ENCODE measurements at places on chromosomes 6 and 20.

DNA sequence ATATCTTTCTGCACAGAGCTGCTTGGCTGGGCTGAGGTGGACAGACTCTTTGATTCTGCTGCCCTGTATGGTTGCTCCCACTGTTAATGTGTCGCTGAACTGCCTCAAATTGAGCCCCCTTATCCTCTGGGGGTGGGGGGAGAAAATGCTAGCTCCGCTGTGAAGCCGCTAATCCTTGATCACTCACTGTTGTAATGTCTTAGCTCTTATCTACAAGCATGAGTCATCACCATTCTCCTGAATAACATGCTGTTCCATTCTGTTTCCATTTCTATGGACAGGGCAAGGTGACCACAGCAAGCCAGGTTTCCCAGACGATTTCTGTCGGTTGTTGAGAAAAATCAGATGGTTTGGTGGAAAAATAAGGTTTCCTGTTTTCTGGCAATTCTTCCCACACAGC is 218.4 kb upstream of the GGTLC1 start:
- DNase-seq = no peak

DNA sequence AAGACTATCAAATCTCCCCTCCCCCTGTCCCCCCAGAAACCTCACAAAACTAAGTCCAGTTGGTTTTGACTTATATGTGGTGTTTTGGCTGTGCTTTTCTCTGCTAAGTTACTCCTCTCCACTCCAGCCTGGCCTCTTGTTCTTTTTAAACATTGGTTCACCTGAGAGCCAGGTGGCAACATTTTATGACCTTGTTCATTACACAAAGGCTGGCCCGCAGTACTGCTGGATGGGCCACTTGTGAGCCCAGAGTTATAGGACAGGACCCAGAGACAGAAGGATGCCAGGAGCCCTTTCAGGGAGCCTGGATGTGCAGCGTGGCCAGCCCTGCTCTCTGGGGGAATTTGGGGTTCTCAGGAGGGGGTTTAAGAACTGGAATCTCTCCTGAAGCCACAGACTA is 90.0 kb downstream of the RAMACL start:
- peak; percentile 54 for DNase-seq

- DNase-seq = no peak
Observed at GRCh38 chr20:14634665-14635064, 297.3 kb upstream of the FLRT3 start.

GRCh38 chr20:52918311-52918710 is 53.8 kb upstream of the TSHZ2 start:
- DNase-seq = no peak

- DNase-seq = no peak
Observed at GRCh38 chr6:127366282-127367022, 23.0 kb upstream of the ECHDC1 start.

DNA sequence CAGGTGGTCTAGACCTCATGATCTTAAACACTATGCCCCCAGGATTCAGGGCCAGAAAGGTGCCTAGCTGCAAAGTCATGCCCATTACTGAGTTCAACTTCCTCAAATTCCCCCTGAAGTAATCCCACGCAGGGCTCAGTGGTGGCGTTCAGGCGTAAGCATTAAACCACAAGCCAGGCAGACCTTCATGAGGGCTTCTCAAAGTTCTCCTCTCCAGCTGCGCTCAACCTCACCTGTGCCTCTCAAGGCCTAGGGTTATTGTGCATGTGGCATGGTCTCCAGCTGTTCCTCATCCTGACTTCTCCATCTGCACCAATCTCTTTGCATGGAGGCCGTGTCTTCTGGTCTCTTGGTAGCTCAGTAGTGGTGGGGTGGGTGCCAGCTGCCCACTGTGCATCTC is 113.6 kb downstream of the TSHZ2 start:
- no peak for DNase-seq

DNA sequence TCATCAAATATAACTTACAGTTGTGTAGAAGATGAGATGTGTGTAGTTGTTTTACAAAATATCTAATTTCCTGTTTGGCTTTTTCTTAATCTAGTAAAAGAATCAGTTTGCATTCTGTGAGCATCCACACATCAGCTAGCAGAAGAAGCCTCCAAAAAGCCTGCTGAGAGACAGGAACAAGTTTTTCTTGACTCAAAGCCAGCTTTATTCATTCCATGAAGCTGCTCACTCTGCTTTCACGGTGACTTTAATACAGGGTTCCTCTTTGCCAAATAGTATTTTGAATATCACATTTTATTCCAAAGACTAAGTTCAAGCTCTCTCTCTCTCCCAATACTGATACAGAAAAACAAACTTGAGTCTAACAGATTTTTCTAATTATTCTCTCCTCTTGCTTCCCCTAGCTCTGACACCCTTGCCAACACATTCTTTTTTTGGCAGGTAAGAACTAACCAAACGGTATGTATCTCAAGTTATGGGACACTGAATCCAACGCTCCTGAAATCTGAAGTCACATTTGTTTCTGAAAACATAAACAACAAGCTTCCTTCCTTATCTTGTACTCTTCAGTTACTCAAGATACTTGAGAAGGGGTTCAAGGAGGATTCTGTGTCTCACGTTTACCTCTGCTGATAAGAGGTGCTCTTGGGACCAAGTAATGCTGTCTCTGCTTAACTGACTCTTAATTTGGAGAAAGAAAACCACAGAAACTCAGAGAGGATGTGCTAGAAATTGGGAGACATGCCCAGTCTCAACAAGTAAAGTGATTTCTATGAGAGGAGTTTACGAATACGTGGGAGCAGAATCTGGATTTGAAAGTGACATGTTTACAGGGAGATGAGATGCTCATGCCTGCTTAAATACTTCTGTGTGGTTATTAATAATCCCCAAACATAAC is 184.2 kb upstream of the SPTLC3 start:
- DNase-seq = no peak

GRCh38 chr6:100344761-100345160 is 120.0 kb downstream of the SIM1 start:
- DNase-seq = no peak

DNA sequence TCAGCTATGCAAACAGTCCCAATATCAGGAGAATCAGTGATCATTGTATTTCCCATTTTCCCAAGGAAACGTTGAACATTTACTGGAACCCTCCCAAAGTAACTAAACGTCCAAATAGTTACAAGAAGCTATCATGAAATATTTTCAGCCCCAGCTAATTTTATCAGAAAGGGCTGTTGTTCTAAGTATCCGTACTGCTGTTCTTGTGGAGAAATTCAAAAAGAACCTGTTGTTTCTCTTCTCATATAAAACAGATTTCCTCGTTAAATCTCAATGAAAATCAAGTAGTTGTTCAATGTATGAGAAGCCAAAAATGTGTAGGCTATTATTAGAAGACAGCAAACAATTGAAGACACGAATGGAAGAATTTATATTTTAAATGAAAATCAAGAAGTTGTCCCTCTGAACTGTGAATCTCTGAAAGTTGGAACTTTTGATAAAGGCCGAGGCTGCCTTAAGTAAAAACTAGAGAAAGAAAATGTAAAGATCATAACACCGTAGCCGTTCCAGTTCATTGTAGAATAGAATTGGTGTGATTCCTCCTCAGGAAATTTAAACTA is 107.7 kb downstream of the HFE start:
- no peak for DNase-seq

- no peak for DNase-seq
Observed at GRCh38 chr6:89010825-89011224, 47.4 kb upstream of the RNGTT start.

GRCh38 chr6:3568396-3569082 is 111.7 kb upstream of the SLC22A23 start:
- DNase-seq = no peak

GRCh38 chr6:39791311-39791710 is 865 bp upstream of the DAAM2 start:
- no peak for DNase-seq

DNA sequence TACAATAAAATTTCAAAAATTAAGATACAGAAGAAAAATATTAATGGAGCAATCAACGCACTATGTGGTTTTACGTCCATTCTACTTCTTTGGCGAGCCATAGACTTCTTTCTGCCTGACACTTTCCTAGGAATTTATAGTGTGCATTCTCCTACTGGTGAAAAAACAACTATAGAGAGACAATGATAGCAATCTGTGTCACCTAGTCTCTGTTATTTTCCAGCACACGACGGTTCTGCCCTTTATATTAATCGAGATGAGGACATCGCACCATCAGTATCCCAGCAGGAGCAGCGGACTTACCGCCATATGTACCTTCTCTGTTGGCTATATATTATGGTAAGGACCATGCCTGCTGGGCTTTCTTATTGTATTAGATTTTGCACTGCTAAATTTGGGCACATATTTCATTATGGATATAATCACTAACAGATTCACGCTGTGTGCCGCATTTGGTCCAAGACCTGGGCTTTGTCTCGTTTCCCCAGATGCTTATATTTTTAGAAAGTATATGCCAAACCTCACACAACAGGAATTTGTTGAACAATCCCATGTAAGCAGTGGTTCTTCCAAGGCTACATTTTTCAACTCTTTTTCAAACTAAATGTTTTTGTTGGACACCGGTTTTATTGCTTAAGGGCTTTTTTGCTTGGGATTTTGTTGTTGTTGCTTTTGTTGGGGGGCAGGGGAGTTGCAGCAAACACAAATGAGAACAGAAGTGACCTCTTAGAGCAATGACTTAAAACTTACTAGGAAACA is 166.4 kb downstream of the ADAT2 start:
- DNase-seq = no peak

GRCh38 chr6:25453288-25453687 is 174.1 kb downstream of the CARMIL1 start:
- no peak for DNase-seq

GRCh38 chr6:168837254-168838036 is 396.5 kb downstream of the SMOC2 start:
- DNase-seq = peak; percentile 82

- no peak for DNase-seq
Observed at GRCh38 chr6:1328129-1328800, 16.4 kb downstream of the FOXQ1 start.

GRCh38 chr20:32535953-32536823 is 48.9 kb downstream of the NOL4L start:
- DNase-seq = peak; percentile 94

GRCh38 chr20:62739067-62739466 is 30.4 kb downstream of the NTSR1 start:
- no peak for DNase-seq

GRCh38 chr20:20710443-20711315 is 1.8 kb downstream of the RALGAPA2 start:
- no peak for DNase-seq

DNA sequence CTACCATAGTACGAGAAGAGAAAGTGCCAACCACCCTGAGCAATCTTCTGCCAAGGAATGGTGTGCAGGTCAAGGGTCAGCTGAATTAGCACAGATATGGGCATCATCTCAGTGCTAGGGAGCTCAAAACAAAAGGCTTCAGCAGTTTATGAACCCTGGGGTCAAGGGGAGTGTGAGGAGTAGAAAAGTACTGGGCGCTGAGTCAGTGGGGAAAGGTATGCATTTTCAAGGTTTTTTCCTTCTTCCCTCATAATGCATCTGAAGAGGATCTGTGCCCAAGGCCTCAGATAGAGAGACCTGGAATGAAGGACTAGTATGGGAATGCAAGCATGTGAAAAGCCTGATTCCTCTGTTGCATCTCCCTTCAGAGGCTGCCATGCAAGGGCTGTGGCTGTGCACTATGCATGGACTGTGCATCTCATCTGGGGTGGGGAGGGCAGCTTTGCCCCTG is 81.7 kb downstream of the PERP start:
- no peak for DNase-seq

- no peak for DNase-seq
Observed at GRCh38 chr6:27025351-27025750, 222.2 kb upstream of the PRSS16 start.

DNA sequence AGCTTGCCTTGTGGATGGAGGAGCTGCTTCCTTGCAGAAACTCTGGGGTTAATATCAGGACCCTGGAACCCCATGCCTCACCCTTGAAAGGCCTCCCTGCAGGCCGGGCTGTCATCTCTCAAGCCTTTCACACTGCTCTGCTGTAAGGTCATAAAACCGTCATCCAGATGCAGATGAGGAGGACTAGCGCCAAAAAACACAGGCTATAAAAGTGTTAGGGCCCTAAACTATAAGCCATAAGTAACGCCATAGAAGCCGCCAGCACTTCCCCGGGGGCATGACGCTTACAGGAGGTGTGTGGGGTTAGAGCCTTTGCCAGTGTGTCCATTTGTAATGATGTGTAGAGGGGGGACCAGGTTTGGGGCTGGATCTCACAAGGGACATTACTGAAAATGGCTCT is 47.6 kb downstream of the CDH4 start:
- no peak for DNase-seq

- DNase-seq = no peak
Observed at GRCh38 chr6:118260833-118261232, 287.3 kb upstream of the PLN start.

- DNase-seq = peak; percentile 69
Observed at GRCh38 chr6:43021270-43022047, at the start of gene RRP36. TSS of gene RRP36 (plus strand) at chr6:43021623. CDS start at chr6:43021655, 32 bp downstream.

DNA sequence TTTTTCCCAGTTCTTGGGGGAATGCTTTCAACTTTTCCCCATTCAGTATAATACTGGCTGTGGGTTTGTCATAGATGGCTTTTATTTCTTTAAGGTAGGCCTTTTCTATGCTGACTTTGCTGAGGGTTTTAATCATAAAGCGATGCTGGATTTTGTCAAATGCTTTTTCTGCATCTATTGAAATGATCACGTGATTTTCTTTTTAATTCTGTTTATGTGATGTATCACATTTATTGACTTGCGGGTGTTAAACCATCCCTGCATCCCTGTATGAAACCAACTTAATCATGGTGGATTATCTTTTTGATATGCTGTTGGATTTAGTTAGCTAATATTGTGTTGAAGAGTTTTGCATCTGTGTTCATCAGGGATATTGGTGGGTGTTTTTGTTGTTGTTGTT is 65.6 kb downstream of the ERMARD start:
- DNase-seq = no peak

GRCh38 chr20:38201356-38201755 is 36.3 kb upstream of the TGM2 start:
- DNase-seq = no peak

DNA sequence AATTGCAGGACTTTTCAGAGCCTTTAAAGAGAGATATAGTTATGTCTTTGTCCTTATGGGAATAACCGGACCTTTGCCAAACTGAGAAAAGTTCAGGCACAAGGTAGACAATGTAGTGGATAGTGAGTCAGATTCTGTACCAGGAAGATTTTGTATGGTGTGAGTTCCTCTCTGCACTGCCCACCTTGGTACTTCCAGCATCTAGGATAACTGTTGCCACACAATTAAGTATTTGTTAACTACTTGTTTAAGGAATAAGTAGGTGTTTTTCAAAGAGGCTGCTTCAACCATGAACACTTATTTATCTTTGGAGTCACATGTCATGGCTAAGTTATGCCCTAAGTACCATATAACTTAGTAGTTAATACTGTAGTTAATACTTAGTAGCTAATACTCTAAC is 131.8 kb upstream of the DOK5 start:
- DNase-seq = no peak

DNA sequence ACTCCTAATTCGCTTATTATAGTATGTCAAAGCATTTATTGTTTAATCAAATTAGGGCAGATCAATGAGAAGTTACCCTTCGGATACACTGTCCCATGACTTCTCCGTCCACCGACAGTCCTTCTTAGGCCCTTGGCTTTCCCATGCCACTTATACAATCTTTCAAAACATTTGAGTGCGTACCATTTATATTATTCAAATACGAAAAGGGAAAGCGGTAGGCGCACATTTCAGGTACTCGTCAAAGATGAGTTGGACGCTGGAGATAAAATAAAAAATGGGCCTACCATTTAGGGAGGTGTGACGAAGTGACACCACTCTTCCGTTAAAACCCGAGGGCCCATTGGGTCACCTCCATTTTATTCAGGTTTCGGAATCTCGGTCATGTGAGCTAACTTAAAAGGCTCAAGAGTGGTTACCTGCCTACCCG is 542 bp upstream of the AFG1L start:
- no peak for DNase-seq

Data from NCI-H774 (cell line).